ENCODE measurements at places on chromosomes 3 and 15.

DNA sequence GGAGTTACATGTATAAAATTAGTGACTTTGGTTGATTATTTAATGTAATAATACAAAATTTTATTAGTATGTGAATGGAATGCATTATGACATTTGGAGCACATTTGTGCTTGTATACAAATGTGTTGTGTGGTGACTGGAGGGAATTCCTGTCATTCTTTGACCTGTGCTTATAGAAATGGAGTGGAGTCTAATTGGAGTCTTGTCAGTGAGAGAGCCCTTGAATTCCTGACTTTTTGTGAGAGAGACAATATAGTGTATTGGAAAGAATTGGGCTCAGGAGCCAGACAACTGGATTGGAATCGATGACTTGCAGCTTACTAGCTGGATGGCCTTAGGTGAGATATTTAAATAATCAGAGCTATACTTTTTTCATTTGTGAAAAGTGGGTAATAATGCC is 9.4 kb downstream of the TCF12 start:
- no peak for DNase-seq

DNA sequence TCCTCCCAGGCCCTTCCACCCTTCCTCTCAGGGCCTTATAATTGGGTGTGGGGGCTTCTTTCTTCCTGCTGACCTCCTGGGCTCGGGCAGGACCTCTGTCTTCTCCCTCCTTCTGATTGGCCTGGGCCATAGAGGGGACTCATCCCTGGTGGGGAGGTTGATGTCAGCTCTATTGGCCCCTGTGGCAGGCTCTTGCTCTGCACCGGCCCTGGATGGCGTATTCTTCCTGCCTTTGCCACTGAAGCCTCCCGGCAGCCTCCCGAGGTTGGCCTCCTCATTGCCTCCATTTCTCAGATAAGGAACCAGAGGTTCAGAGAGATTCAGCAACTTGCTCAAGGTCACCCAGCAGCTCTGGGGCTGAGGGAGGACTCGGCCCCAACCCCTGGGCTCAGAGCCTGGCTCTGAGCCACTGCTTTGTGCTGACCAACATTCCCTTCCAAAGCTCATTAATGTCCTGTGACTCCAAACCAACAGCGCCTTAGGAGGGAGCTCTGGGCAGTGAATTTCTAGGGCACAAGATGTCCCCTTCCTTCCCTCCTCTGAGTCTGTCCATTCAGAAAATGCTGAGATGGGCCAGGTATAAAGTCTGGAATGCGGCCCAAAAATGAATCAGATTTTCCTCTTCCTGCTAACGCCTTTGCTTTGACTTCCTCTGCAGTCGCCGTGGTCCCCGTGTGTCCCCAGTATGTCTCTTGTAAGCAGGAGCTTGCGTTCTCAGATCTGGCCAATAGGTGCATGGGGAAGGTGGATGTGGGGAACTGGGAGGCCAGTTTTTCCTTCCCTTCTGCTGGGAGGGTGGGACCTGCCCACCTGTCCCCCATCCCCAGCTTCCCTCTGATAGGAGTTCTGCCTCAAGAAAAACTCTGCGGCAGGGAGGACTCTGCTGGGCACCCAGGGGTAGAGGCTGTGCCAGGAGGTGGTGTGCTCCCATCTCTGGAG is 74.2 kb downstream of the HMCES start:
- no peak for DNase-seq

DNA sequence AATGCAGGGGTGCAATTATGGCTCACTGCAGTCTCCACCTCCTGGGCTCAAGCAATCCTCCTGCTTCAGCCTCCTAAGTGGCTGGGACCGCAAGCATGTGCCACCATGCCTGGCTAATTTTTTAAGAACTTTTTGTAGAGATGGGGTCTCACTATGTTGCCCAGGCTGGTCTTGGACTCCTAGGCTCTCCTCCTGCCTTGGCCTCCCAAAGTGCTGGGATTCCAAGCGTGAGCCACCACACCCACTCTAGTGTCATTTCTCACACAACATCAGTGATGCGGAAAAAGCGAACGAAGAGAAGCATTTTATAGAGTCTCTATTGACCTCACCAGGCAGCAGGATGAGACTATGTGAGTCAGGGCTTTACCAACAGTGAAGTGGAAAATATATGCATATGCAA is 137.7 kb downstream of the PLD1 start:
- no peak for DNase-seq

DNA sequence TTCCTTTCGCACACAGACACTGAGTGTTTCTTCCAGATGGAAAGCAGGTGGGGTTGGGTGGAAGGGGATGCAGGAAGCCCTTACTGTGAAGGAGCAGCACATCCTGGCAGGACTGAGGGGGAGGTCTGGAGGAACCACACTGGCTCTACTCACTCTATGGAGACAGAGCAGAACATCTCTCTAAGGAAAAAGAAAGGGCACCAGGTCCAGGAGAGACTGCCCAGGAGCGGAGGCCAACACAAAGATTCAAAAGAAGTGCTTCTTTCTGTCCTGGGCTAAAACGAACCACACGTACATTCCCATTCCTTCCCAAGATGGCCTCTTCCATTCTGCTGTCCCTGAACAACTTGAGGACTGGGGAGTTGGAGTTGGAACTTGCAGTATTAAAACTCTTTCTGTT is 13.8 kb upstream of the VIPR1 start:
- no peak for DNase-seq

GRCh38 chr3:141677701-141678100 is 60.4 kb upstream of the RNF7 start:
- DNase-seq: no peak

- DNase-seq: no peak
Observed at GRCh38 chr3:43260412-43260811, 25.9 kb upstream of the SNRK start.

- DNase-seq: no peak
Observed at GRCh38 chr3:188533612-188534357, 379.8 kb downstream of the LPP start.

DNA sequence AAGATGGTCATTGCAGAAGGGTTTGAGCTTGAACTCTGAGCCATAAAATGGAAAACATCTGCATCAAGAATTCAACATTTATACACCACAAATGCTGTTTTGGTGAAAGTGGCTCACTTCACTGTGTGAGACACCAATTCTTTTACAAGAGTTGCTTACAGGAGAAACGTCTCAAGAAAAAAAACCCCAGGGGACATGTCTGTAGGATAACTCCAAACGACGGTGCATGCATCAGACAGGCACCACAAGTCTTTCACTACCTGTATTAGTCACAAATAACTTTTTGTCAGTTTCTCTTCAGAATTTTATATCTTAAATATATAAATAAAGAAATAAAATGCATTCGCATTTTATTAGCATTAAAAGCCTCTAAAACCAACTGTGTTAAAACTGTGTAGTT is 164.3 kb downstream of the EFHB start:
- no peak for DNase-seq

- no peak for DNase-seq
Observed at GRCh38 chr3:102053375-102053989, 204.2 kb downstream of the NFKBIZ start.

DNA sequence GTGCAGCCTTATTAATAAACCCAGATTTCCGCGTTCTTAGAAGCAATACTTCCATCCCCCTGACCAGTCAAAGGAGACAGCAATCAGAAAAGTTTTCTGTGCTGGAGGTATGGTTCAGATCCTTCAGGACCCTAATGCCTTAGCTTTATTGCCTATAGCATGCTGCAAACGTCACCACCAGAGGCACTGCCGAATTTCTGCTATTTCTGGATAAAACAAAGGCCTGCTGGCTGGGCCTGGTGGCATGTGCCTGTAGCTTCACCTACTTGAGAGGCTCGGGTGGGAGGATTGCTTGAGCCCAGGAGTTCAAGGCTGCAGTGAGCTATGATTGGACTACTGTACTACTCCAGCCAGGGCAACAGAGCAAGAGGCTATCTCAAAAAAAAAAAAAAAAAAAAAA is 407.2 kb downstream of the FOXP1 start:
- DNase-seq: no peak

- no peak for DNase-seq
Observed at GRCh38 chr3:124498891-124499290, 231.4 kb upstream of the UMPS start.

- peak; percentile 31 for DNase-seq
Observed at GRCh38 chr15:70892002-70892911, at the start of the genes LRRC49 and THAP10. TSS of gene LRRC49 (plus strand) at chr15:70892826. CDS start at chr15:70892895, 69 bp downstream. TSS of gene THAP10 (minus strand) at chr15:70892433. CDS start at chr15:70892272, 161 bp downstream.

DNA sequence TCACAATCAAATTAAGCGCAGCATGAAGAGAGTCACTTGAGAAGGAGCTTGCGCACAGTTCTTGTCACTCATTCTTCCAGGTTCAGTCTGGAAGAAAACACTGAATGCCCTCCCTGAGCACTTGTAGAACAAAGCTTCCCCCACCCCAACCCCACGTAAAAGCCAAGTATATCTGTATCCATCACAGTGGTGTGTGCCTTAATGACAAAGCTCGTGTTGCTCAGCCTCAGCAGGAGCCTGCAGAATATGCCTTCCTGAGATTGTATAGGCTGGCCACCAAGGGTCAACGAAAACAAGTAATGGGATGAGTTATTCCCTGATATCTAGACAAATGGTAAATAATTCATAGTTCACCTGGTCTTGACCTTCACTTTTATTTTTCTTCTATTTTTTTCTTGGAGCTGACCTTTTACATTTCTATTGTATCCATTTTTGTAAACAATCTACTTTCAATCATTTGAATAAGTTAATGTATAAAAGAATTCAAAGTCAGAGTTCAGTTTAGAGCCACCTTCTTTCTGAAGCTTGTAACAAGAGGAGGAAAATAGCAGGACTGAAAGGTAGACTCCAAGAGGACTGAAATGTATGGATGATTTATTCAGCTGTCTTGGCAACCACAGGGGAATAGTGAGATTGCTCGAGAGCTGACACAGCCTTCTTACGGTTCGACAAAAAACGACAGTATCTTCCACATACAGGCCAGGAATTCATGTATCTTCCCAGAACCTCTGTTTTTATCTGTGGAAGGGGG is 405.5 kb upstream of the TPM1 start:
- DNase-seq: no peak

- no peak for DNase-seq
Observed at GRCh38 chr15:48617619-48618018, 27.9 kb downstream of the FBN1 start.

GRCh38 chr3:137970914-137971831 is 38.8 kb upstream of the CLDN18 start:
- DNase-seq: peak; percentile 12

GRCh38 chr15:61701455-61701854 is 358.8 kb downstream of the VPS13C start:
- DNase-seq: no peak

DNA sequence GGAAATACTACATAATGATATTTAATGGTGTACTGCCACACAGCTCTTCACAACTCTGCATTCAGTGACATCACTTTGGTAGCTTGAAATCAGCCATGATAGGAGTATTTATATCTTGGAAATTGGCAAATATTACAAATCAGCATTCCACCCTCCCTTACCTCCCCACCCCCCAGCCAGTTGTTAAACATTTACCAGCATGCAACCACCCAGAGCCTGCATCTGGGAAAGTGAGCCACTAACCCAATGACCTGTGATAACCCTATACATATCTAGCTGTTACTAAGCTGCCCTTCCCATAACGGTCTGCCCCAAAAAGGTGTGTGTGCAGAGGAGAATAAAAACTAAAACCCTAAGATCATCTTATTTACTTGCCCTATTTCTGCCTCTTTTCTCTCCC is 44.6 kb upstream of the SATB1 start:
- no peak for DNase-seq
